Fibroblast of lung (primary cell): ENCODE measurements at places on chromosomes 16 and 17.
A peak's percentile ranks its signal among the peaks of the same experiment; 100 is the strongest.

DNA sequence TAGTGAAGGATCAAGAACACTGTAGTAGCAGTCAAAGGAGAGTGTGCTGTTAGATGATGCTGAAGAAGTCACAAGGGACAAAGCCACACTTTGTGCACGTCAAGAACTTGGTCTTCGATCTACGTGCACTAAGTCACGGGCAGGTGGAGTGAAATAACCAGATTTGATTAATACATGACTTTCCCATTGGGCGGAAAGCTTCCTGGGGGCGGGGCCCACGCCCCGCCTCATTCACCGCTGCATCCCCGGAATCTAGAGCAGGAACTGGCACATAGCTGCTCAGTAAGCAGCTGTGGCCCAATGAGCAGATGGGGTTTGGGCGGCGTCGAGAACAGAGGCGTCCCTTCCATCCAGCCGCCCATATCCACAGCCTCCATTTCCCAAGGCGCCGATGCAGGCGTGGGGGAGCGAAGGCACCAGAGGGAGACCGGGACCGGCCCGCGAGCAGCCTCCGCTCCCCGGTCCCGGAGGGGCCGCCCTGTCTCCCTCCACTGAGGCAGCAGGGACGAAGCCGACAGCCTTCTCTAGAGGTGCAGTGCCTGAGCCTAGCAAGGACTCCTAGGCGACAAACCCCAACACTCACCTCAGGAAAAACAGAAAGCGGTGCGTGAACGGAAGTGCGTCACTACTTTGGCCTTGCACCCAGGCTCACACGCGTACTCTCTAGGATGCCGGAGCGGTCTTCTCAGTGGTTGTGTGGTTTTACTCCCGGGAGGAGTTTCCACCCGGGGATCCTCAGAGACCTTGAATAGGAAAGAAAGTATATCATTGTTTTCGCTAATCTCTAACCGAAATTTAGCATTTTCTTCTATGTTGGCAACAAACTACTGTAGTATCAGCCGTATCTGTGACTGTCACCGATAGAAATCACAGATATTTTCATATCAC is 4.9 kb downstream of the ZNF19 start:
- peak; percentile 92 for DNase-seq

GRCh38 chr17:1484676-1485422 is 7.6 kb downstream of the MYO1C start:
- peak; percentile 43 for DNase-seq

GRCh38 chr17:83199500-83200201 is 120.2 kb downstream of the METRNL start:
- no peak for DNase-seq

DNA sequence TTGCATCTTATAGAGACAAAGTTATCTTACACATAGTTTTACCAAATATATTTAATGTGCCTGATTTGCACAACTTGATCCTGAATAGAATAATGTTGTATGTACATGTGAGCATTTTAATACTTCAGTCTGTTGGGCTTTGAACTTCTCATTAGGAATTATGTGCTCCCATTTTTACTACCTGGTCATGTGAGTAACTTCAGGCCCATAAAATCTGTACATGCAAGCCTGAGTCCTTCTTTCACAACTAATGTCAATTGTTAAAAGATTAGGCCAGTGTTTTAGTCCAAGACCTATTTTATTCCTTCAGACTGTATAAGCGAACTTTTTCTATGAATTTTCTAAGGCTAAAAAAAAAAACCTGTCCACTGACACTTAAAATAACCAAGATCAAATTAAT is 715.4 kb downstream of the CDH8 start:
- DNase-seq: no peak

- DNase-seq: no peak
Measured at GRCh38 chr16:622920-623280, 7.9 kb upstream of the WFIKKN1 start.

- no peak for DNase-seq
Measured at GRCh38 chr17:82648742-82649331, 593 bp upstream of the WDR45B start.

DNA sequence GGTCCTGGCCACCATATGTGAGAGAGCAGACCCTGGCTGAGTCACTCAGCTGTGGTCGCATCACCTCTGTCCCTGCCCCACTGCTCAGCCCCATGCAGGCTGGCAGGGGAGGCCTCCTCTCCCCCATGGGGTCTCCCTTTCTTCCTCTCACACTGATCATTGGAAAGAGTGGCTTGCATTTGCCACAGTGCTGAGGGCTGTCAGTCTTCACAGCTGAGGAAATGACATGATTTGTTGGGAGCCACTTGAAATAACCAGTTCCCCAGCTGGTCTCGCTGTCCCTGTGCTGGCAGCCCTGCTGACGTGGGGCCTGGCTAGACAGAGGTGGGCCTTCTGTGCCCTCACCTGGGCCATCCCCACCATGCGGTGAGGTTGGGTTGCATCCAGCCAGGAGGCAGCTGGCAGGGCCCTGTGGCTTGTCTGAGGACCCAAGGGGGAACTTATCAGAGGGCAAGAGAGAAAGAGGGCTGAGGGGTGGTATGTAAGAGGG is 30.1 kb upstream of the MED9 start:
- no peak for DNase-seq
